Lung (tissue), 17 donors: ENCODE measurements at places on chromosomes 4 and X. TPM values are rescaled to one million over a fixed set of nuclear protein-coding genes. Genes with fewer than 3 reads are reported as not detected.

The CENPVL3 gene
- total RNA-seq = not detected

DNA sequence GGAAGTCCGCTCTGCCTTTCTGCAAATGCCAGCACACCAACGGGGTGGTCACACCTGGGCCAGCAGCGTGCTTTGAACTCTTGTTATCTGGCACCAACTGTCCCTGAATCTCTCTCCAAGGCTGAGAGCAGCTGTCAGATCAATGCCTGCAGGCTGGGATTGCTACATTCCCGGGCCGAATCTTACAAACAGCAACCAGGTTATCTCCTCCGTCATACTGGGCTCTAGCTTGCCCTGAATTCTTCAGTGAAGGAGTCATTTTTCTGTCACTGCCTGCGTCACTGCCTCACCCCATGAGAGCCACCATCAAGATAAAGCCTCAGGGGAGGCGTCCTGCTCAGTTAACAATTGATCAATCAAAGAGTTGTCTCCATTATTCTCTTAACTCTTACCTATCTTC lies 329.4 kb upstream of the PPARGC1A start:
- no peak for DNase-seq
- H3K36me3 ChIP-seq = no peaks in the 10 kb centered on the region
- no peak overlapping the region for H3K4me3 ChIP-seq
- no peaks in the 10 kb centered on the region for H3K4me1 ChIP-seq
- no peaks in the 10 kb centered on the region for H3K27me3 ChIP-seq
- H3K27ac ChIP-seq = no peak overlapping the region

- H3K4me1 ChIP-seq = no peaks in the 10 kb centered on the region
- H3K4me3 ChIP-seq = no peak overlapping the region
- no peak overlapping the region for H3K27ac ChIP-seq
- H3K36me3 ChIP-seq = peaks cover 3% of the 10 kb centered on the region
Measured at GRCh38 chr4:105374071-105374470, 99.8 kb downstream of the PPA2 start.

DNA sequence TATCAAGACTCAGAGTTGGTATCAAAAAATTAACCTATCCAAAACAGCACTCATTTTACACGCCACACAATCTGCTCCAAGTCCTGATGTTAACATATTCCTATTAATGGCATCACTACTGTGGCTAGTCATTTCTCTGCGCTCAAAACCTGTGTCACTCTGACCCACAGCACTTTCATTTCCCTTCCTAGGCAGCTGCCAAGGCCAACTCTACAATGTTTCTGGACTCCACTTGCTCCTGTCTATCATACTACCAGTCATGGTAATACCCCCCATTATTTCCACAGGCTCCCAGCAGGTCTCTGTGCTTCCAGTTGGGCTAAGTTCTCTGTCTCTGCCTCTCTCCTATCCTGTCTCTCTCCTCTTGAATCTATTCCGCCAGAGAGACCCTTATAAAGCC lies 323.6 kb downstream of the NR3C2 start:
- no peaks in the 10 kb centered on the region for H3K27me3 ChIP-seq
- H3K4me1 ChIP-seq = peaks cover 2% of the 10 kb centered on the region
- H3K27ac ChIP-seq = no peak overlapping the region

The GLRA2 gene
- 0.60 TPM for total RNA-seq

The MTM1 gene
- total RNA-seq = 19.9 TPM

The PABPC5 gene
- 5.3 TPM for total RNA-seq

The MAGEH1 gene
- 22.3 TPM for total RNA-seq

- H3K27ac ChIP-seq = peak overlapping the region; percentile 87
- peaks cover 8% of the 10 kb centered on the region for H3K4me1 ChIP-seq
- DNase-seq = peak; percentile 37
- H3K4me3 ChIP-seq = peak overlapping the region; percentile 79
- peaks cover 8% of the 10 kb centered on the region for H3K36me3 ChIP-seq
Measured at GRCh38 chr4:17577665-17578481, 875 bp downstream of the LAP3 start.

- no peaks in the 10 kb centered on the region for H3K36me3 ChIP-seq
- H3K27me3 ChIP-seq = no peaks in the 10 kb centered on the region
- H3K4me1 ChIP-seq = no peaks in the 10 kb centered on the region
- DNase-seq = no peak
- H3K27ac ChIP-seq = no peak overlapping the region
Measured at GRCh38 chr4:100519205-100519604, 1.4 kb upstream of the EMCN start.

The BCORL1 gene
- total RNA-seq = 11.8 TPM

The BMPR1B gene
- 2.3 TPM for total RNA-seq

- no peaks in the 10 kb centered on the region for H3K36me3 ChIP-seq
- no peaks in the 10 kb centered on the region for H3K27me3 ChIP-seq
- no peak for DNase-seq
- no peaks in the 10 kb centered on the region for H3K4me1 ChIP-seq
- peak overlapping the region; percentile 86 for H3K27ac ChIP-seq
- no peak overlapping the region for H3K4me3 ChIP-seq
Measured at GRCh38 chr4:185139736-185140135, 3.3 kb upstream of the SLC25A4 start.

The MAGEA8 gene
- total RNA-seq = not detected

GRCh38 chr4:31674313-31674947 lies 954.3 kb downstream of the PCDH7 start:
- H3K4me3 ChIP-seq = no peak overlapping the region
- DNase-seq = no peak
- H3K36me3 ChIP-seq = no peaks in the 10 kb centered on the region
- no peak overlapping the region for H3K27ac ChIP-seq
- H3K27me3 ChIP-seq = no peaks in the 10 kb centered on the region

- H3K27ac ChIP-seq = no peak overlapping the region
- no peaks in the 10 kb centered on the region for H3K27me3 ChIP-seq
- H3K36me3 ChIP-seq = no peaks in the 10 kb centered on the region
- H3K4me1 ChIP-seq = no peaks in the 10 kb centered on the region
- no peak for DNase-seq
Measured at GRCh38 chr4:125013891-125014290, 300.9 kb upstream of the FAT4 start.

GRCh38 chr4:48445704-48446103 lies 37.4 kb upstream of the SLC10A4 start:
- H3K27me3 ChIP-seq = no peaks in the 10 kb centered on the region
- DNase-seq = peak; percentile 15
- H3K27ac ChIP-seq = no peak overlapping the region
- no peaks in the 10 kb centered on the region for H3K36me3 ChIP-seq
- H3K4me3 ChIP-seq = no peak overlapping the region

The PPBP gene
- 2.5 TPM for total RNA-seq

GRCh38 chr4:113442826-113443225 lies 318.7 kb downstream of the CAMK2D start:
- H3K4me3 ChIP-seq = no peak overlapping the region
- no peak for DNase-seq
- peaks cover 8% of the 10 kb centered on the region for H3K4me1 ChIP-seq
- H3K27ac ChIP-seq = no peak overlapping the region

The STK32B gene
- 2.2 TPM for total RNA-seq

DNA sequence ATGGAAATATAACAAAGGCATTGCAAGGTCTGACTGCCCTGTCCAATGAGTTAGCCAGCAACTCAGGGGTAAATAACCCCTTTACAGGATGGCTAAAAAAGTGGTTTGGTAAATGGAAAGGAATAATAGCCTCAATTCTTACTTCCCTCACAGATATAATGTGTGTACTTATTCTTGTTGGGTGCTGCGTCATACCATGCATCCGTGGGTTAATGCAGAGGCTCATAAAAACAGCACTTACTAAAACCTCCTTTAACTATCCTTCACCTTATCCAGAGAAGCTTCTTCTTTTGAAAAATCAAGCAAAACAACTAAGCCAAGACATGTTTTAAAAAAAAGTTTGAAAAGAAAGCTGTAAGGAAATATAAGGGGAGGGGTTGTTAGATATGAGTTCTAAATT lies 301.0 kb downstream of the PAPSS1 start:
- H3K36me3 ChIP-seq = no peaks in the 10 kb centered on the region
- H3K4me3 ChIP-seq = no peak overlapping the region
- no peak for DNase-seq
- H3K4me1 ChIP-seq = no peaks in the 10 kb centered on the region
